ENCODE measurements at places on chromosomes 2 and 18.

DNA sequence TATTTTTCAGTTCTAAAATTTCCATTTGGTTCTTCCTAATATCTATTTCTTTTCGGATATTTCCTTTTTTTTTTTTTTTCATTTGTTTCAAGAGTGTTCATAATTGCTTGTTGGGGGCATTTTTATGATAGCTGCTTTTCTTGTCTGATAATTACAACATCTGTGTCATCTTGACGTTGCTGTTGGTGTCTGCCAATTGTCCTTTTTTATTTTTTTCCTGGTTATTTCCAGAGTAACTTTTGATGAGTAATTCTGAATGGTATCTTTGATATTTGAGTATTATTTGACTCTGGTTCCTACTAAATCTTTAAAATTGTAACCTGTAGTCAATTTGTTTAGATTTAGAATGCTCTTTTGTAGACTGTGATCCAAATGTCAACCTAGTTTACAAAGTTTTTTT lies 51.3 kb upstream of the CHRNA1 start:
- DNase-seq = no peak

DNA sequence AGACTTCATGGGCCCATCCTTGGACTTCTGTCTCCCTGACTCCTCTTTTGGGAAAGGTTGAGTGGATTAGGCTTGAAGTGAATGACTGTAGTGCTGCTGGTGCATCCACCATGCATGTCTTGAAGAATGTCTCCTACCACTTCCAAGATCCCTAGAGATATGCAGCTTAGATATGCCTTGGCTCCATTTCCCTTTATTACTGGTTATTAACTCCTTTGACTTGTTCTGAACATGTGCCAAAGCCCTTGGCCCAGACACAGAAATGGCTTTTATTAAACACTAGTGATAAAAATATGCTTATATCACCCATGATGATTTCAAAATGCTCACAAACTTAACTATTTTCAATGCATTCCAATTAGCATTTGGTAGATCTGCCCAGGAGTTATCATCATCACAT lies 90.0 kb upstream of the SLC14A2 start:
- DNase-seq = no peak

DNA sequence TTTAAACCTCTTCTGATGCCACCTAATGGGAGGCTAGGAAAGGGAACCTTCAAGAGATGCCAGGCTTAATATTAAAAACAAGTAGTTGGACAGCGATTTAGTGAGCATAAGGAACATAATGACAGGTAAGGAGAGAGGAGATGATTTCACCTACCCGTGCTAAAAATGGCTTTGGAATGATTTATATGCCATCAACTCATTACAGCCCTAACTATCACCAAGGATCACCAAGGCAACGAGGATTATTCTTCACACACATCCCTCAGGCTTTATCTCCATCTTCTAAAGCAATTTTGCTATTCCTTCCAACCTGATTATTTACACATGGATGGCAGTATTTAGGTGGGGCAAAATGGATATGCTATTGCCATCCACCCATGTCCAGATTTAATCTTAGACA lies 237.8 kb downstream of the DCC start:
- no peak for DNase-seq

- DNase-seq = no peak
These were observed 666.3 kb downstream of the TSN start for GRCh38 chr2:122421775-122422174.

DNA sequence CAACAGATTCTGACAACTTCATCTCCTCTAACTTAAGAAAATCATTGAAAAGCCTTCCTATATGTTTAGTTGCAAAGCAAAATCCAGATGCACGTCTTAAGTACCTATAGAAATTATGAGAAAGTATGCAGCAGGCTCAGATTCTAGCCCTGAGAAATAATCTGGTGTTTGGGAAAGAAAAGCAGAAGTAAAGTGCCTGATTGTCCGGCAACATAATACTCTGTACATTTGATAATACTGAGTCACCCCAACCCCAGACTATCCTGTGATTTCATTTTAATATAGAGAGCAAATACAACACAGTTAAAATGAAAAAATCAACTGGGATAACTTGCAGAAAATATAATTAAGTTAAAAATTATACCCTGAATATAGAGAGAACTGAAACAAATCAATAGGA lies 13.5 kb downstream of the RFX8 start:
- DNase-seq = no peak

DNA sequence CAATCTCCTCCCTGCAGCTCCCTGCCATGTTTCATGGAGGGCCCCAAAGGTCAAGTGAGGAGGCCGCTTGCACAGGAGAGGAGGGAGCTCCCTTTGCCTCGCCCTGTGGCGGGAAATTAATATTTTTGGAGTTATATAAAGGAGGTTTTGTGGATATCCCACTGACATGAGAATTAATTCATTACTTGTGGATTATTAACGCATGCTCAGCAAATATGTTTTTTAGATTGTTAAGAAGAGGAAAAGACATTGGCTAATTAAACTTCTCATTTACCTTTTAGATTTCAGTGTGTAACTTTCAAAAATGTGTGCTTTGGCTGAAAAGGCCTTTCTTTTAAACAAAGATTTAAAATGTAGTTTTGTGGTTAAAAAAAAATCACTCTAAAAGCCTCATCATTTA lies 474.0 kb downstream of the SOCS6 start:
- no peak for DNase-seq

DNA sequence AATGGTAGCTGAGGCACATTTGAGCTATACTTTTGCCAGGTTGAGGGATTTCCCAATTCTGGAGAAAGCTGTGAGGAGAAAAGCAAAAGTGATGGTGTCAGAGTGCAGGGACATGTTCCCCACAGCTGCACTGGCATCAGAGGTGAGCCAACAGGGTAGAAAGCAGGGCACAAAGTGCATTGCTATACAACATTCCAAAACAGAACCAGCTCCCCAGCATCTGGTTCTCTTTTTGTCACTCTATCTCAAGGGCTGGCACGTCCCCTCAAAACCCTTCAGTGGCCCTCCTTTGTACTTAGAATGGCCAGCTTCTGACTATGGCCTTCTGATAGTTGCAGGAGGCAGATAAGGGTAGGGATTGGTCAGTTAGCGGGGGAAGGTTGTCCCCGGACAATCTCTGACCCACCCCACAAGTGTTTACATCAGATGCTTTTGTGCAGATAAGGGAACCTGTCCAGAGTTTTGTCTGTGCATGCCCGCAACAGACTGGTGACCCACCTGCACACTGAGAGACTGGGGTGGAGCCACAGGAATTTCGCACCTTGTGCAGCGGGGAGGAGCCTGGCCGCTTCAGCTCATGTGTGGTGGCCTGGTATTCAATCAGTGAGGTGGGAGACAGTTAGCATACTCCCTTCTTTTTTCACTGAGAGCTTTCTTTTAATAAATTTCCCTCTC lies 31.0 kb upstream of the TMEM17 start:
- no peak for DNase-seq

GRCh38 chr2:55232863-55233657 lies 572 bp downstream of the RPS27A start:
- no peak for DNase-seq

- DNase-seq = no peak
These were observed 146.3 kb downstream of the ANKRD44 start for GRCh38 chr2:197164141-197164754.

GRCh38 chr18:46166261-46166970 lies 62.2 kb downstream of the HAUS1 start:
- DNase-seq = no peak

DNA sequence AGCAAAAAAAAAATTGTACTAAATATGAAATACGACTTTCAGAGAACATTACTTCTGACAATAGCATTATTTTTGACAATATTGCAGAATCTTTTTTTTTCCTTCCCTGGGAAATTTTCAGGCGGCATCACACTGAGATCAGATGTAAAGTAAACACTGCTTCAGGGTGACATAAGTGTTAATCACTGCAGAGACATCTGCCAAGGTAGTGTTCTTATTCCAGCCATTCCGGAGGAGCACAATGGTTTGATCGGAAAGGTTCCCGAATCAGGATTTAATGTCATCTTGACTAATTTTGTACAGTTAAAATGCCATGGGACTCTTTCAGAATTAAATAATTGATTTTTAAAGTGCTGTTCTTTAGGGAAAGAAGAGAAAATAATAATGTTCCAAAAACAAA lies 56.7 kb upstream of the ZNF236 start:
- peak; percentile 27 for DNase-seq

- no peak for DNase-seq
These were observed 200.6 kb downstream of the NRP2 start for GRCh38 chr2:205882806-205883425.

DNA sequence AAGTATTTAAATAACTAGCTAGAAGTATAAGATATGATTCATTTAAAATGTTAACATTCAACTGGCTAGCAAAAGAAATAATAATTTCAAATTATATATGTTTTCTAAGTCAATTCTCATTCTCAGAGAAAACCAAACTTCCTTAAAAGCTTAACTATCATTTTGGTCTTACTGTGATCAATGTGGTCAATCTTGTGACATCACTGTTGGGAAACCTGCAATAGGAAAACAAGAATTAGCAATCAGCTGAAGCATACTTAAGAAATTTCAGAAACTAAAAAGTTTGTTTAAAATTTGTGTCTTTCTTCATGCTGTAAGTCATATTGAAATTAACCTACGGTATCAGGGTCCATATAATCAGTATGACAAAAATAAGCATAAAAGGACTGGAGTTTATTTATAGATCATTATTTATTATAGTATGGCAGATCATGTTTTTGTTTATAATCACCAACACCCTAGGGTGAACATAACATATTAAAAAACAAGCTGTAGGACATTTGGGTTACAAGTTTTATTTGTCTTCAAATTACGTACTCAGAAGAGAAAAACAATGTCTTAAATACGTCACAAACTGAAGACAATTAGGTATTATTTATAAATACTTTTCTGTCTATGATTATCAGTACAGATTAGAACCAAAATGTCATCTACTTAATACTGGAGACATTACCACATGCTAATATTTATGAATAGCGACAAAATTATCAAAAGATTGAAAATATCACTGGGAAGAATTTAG lies 60.5 kb downstream of the BAZ2B start:
- no peak for DNase-seq
